ENCODE measurements at places on chromosomes 7 and 10.

GRCh38 chr7:40095695-40096327, 38.6 kb downstream of the MPLKIP start:
- no peak for DNase-seq

- no peak for DNase-seq
Observed at GRCh38 chr10:114499116-114499515, 94.8 kb upstream of the AFAP1L2 start.

- DNase-seq = no peak
Observed at GRCh38 chr7:46239846-46240245, 318.8 kb upstream of the IGFBP3 start.

GRCh38 chr7:98202367-98203195, 8.7 kb upstream of the BHLHA15 start:
- DNase-seq = peak; percentile 57

DNA sequence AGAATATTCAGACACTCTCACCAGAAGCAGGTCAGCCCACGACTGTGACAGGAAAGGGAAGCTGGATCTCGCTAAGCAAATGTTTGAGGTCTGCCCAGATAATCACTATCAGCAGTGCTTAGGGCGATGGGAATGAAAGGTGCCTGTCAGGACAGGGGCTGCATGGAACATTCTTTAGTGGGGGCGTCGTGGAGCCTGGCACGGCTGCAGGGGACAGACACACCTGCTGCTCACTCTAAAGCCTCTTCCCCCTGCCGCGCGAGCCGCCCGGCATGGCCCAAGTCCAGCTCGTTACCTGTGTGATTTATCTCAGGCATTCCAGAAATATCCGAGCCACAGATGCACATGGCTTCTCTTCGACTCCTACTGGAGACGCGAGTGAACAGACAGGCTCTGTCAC, 235.5 kb downstream of the GLRX3 start:
- DNase-seq = peak; percentile 28

- DNase-seq = no peak
Observed at GRCh38 chr10:62912086-62912485, 95.9 kb upstream of the EGR2 start.

- DNase-seq = no peak
Observed at GRCh38 chr10:68364101-68364886, 31.6 kb upstream of the PBLD start.

GRCh38 chr10:127356360-127356759, 160.0 kb upstream of the INSYN2A start:
- no peak for DNase-seq

DNA sequence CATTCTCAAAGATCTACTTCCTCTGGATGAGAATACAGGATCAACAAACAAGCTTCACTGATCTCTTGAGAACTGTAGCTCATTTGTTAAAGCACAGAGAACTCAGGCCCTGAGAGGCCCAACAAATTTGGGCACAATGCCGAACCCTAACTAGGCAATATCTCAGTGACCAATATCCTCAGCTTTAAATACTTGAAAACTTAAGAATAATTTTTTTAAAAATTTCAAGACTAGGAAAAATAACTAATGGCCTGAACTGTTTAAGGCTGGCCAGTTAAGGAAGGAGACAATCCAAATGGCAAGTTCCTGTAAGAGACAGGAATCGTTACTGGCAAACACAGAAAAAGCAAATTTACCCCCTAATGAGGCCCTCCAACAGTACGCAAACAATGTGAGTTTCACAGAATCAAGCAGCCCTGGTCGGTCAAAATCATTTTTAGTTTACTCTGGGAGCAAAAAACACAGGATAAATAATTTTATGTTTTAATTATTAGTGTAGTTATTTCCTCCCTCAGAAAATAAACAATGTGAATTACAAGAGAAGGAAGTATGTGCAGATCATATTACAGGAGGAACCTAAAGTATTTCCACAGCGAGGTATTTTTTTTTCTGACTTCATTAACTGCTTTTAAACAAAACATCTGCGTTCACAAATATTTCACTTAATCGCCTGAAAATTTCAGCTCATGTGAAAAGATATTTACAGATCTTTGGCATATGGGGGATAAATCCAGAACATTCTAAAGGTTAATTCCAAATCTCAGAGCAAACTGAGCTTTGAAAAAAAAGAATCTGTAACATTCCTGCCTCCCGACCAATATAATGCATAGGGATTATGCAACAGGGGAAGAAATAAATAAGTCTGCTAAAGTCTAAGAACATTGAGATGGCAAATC, 39.5 kb downstream of the NT5C2 start:
- DNase-seq = no peak

- no peak for DNase-seq
Observed at GRCh38 chr7:100008525-100008924, 6.9 kb upstream of the ZKSCAN1 start.

DNA sequence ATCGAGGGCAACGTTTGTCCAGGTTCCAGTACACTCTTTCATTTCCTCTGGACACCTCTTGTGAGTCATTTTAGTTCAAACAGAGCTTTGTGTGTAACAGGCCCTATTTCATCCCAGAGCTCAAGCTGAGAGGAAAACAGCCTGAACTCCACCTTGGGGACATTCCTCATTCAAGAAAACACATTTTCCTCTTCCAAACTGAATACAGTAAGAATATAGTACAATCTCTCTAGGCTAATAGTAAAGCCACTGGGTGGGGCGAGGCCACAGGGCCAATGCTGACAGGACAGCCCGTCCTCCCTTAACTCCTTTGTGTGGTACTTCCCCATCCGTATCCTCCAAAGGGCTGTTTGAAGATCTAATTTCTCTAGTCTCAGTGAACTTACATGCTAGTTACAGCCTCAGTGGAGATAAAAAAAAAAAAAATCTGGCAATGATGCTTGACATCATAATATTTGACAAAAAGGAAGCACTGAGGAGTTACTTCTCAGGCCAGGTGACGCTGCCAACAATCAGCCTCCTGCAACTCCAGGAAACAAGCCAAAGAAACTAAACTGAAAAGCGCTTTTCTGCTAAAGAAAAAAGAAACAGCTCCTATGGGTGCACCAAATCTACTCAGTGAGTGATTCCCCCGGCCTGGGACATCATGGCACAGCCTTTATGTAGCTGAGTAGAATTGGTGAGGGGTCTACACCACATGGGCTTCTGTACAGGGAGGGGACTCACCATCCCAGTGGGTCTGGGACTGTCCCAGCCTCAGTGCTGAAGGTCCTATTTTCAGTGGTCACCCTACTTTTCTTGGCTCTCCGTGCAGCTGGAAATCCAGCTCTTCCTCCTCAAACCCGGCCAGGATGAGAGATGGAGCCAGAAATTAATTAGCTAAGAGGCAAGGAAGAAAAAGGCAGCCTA, 238.2 kb upstream of the NEBL start:
- DNase-seq = no peak

DNA sequence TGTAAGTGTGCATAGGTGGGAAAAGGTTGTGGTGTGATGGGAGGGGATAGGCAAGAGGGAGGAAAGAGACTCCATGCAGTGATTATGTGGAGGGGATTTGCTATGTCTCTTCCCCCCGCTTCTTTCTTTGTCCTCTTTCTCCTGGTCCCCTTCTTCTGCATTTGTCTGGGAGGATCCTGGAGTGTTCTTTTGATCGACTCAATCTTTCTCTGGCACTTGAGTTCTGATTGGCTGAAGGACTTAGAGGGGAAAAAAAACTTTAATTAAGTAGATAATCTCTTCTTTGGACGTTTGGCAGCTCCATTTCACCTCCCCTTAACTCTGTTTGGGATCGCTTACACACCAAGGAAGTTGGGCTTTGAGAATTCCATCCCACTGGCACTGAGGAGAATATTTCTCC, at the start of gene WNT8B:
TSS of gene WNT8B (plus strand) at position 301 of the 400 bp plus-strand sequence. CDS start 160 bp downstream, outside the sequence.
- no peak for DNase-seq

GRCh38 chr10:117761695-117762094, 219.1 kb downstream of the EMX2 start:
- DNase-seq = no peak

- DNase-seq = peak; percentile 78
Observed at GRCh38 chr10:88042160-88043100, 179.0 kb downstream of the PTEN start.

GRCh38 chr10:101961591-101962498, 94.1 kb downstream of the ARMH3 start:
- DNase-seq = no peak

DNA sequence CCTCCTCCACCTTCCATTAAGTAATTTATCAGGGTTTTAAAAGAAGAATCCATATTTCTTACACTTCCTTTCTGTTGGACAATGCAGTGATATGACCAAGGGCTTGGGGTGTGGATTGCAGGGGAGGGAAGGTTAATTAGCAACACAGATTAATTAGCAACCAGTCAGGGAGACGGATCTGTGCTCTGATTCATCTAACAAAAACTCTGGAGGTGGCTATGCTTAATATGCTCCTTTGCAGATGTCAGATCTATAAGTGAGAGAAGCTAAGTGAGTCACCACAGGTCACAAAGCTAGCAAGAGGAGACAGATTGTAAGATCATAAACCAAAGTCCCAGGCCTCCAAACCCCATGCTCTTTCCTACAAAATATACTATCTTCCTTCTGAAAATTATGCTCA, 178.8 kb upstream of the ITGB1 start:
- no peak for DNase-seq

DNA sequence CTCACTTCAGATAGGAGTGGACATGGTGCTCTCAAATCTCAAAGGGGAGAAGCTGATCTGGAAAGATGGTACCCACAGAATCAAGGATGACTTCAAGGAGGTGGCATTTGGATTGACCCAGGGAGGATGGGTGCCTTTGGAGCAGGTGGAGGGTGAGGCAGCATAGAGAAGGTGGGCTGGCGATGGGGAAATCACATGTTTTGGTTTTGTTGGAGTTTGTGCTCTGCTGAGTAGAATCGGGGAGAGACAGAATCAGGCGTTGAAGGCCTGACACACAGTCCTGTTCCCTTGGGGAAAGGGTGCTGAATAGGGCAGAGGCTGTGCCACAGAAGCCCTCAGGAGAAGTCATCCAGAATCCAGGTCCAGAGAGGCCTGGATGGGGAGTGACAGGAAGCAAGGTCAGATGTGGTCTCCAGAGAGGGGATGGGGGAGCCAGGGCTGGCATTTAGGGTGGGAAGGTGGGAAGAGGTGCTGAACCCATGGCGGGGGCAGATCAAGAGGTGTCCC, 291.1 kb downstream of the GLRX3 start:
- no peak for DNase-seq

- no peak for DNase-seq
Observed at GRCh38 chr10:58971796-58972491, 204.5 kb upstream of the PHYHIPL start.

DNA sequence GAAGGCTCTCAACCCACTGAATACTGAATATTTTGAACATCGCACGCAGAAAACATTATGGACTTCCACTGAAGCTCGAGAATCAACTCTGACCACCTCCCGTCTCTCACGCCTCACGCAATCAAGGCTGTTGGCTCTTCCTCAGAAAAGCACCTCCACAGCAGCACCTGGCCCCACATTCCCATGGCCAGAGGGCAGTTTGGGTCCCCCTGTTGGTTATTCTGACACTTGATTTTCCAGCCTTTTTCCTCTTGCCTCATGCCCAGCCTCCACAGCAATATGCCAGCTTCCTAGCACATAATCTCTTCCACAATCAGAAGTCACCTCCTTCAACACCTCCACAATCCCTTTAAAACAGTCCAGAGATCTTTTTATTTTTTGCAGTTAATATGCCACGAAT, 55.9 kb downstream of the SVOPL start:
- no peak for DNase-seq

DNA sequence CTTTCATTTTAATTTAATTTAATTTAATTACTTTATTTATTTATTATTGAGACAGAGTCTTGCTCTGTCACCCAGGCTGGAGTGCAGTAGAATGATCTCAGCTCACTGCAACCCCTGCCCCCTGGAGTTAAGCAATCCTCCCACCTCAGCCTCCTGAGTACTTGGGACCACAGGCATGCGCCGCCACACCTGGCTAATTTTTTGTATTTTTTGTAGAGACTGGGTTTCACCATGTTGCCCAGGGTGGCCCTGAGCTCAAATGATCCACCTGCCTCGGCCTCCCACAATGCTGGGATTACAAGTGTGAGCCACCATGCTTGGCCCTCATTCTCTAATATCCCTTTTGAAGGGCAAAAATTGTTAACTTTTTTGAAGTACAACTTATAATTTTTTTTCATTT, 92.9 kb downstream of the XRCC2 start:
- no peak for DNase-seq

- no peak for DNase-seq
Observed at GRCh38 chr7:158887594-158887993, 31.2 kb downstream of the DYNC2I1 start.

- no peak for DNase-seq
Observed at GRCh38 chr7:69598487-69599285, 411 bp downstream of the AUTS2 start.

GRCh38 chr7:113142385-113143119, 24.2 kb upstream of the SMIM30 start:
- DNase-seq = no peak

DNA sequence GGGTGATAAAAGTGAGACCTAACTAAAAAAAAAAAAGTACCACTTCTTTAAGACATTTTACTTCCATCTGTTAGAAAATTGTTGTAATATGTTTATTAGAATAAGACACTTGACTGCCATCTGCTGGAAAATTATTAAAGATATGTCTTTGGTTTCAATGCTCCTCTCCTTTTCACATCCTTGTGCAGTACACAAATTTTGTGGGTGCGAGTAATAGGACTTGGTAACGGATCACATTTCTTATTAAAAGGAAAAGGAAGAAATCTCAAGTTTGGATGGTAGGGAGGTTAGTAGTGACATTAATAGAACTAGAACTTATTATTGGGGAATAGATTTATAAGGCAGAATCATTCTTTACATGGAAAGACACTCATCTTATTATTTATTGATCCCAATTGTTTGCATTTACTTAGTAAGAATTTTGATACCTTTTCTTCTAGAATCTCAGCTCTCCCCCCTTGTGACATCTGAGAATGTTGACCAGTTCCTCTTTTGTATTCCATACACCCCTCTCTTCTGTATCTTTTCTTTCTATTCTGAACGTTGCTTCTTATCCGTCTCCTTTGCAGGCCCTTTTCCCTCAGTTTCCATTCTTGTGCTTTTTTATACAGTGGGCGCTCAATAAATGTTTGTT, 43.0 kb upstream of the RPA3 start:
- DNase-seq = no peak

DNA sequence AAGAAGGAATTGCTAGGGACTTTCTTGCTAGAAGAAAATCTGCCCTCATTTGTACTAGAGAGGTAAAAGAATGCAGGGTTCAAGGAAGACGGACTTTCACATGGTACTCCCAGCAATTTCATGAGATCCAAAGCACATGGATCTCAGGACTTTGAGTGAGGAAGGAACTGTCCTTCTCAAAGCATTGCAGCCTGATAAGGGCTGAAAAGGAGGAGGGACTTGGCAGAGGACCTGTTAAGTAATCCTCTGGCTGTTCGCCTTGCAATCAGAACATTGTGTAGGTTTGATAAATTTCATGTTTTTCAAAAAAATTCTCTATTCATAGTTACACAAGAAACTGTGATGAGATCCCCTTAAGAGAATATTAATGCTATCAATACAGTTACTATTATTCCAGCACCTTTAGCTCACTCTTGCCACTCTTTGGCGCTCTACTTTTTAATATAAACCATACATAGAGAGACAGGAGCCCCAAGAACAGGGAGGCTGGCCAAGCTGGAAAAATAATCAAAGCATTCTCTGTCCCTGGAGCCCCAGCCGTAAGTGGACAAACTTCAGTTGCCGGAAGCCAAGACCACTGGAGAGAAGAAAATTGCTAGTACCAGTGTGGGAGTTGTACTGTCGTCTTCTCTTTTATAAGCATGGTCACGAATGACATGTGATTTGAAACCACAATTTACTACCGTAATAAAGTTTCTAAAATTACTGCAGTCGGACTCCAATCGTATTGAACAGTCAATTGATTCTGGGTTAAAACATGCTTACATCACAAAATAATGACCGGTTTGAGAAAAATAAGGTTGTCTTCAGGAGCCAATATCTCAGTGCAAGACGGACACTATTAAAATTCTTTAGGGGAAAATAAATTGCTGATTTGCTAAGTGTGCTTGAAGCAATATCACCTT, 424.4 kb downstream of the SDK1 start:
- DNase-seq = no peak
